ENCODE measurements at places on chromosomes 5 and 9.

DNA sequence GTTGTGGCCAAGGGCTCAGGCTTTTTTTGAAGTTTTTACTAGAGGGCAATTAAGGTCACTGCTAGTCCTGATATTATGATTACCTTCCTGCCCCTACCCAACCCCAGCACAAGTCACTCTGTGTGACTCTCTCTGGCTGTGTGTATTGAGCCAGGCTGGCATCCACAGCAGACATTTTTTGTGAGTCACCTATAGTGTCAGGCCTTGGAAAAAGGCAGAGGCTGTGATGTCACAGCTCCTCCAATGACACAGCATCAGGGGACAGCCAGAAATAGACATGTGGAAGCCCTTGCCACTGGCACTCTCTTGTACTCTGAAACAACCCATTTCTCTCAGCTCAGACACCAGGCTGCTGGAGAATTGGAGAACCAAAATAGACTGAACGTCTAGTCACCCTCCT is 145.4 kb downstream of the NMUR2 start:
- H3K27me3 ChIP-seq, result no peaks in the 10 kb centered on the region
- H3K36me3 ChIP-seq, result no peaks in the 10 kb centered on the region
- no peaks in the 10 kb centered on the region for H3K4me1 ChIP-seq
- H3K4me3 ChIP-seq, result no peak overlapping the region
- no peak for DNase-seq

- DNase-seq, result no peak
- no peak overlapping the region for H3K4me3 ChIP-seq
- peaks cover 49% of the 10 kb centered on the region for H3K27me3 ChIP-seq
- no peak overlapping the region for H3K27ac ChIP-seq
Observed at GRCh38 chr9:135255841-135256580, 168.5 kb downstream of the OLFM1 start.

DNA sequence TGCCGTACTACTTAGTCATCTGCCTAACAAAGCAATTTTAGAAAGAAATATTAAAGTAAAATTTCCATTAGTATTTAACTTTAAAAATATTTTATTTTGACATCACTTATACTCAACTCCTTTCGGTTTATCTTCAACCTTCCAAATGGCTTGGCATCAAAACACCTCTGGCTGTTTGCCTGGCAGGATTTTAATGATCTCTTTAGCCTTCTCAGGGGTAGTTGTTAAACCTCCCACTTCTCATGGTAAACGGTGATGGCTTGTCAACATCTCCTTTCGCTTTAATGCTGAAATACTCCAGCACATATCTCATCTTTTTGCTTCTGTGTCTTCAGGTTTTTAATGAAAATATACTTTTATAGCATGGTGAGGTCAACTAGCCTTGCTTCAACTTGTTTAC is 747.1 kb downstream of the CETN3 start:
- no peaks in the 10 kb centered on the region for H3K27me3 ChIP-seq
- no peak overlapping the region for H3K27ac ChIP-seq
- no peak for DNase-seq
- no peak overlapping the region for H3K4me3 ChIP-seq
- H3K36me3 ChIP-seq, result no peaks in the 10 kb centered on the region

DNA sequence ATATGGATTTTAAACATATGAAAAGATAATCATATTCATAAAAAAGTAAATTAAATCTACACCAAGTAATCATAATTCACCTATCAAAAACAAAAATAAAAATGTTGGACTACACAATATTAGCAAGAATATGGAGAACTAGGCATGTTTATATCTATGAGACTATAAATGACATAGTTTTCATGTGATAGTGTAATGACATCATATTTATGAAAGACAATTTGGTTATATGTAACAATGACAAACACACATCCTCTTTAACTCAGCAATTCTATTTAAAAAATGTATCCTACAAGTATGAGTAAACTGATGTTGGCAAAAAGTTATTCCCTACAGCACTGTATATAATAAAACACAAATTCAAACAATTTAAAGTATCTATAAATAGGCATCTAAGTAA is 312.3 kb downstream of the EDIL3 start:
- H3K36me3 ChIP-seq, result no peaks in the 10 kb centered on the region
- no peak overlapping the region for H3K4me3 ChIP-seq
- H3K4me1 ChIP-seq, result no peaks in the 10 kb centered on the region
- no peaks in the 10 kb centered on the region for H3K27me3 ChIP-seq
- DNase-seq, result no peak

DNA sequence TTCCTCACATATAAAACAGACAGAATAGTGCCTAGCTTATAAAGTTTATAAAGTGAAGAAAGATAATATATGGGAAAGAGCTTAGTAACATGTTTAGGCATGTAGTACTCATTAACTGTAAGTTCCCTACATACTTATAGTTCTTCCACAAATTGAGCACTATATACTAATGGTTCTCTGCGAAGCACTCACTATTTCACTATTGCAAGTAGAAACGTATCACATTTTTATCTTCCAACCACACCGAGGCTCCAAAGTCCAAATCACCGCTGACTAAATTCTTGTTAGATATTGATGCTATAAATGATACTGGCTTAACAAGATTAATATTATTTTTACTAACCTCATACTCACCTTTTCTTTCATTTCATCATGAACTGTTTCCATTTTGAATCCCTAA is 61.0 kb downstream of the FBXW11 start:
- DNase-seq, result no peak
- H3K4me1 ChIP-seq, result peaks cover 5% of the 10 kb centered on the region
- no peaks in the 10 kb centered on the region for H3K27me3 ChIP-seq
- H3K27ac ChIP-seq, result no peak overlapping the region
